ENCODE measurements at places on chromosomes 3 and 15.

- no peak for DNase-seq
Measured at GRCh38 chr15:48617619-48618018, 27.9 kb downstream of the FBN1 start.

DNA sequence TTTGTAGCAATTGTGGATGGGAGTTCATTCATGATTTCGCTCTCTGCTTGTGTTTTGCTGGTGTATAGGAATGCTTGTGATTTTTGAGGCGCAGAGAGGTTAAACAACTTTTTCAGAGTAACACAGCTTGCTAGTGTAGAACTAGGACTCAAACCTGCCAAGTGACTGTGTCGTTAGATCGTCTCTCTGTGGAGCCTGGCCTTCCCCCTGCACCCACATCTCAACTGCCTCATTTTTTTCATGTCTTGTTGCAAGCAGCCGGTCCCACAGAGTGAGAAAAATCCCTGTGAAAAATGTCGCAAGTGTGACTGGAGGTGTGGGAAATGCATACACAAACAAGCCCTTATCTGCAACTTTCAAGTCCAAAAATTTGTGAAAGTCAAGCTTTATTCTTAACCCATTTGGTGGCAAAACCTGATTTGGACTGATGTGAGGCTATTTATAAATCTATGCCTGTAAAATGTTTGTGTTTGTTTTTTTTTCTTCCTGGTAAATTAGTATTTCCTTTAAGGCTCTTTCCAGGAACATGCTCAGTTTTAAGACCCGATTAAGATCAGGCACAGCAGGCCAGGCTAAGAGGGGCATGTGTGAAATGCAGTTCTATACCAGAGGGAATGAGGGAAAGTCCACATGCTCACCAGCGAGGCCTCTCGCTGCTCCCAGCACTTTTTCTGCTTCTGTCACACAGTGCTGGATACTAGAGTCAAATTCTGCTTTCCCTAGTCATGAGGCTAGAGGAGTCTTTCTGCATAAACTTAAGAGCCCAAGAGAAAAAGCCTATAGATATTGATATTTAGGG lies 25.8 kb downstream of the ST6GAL1 start:
- DNase-seq, result no peak

DNA sequence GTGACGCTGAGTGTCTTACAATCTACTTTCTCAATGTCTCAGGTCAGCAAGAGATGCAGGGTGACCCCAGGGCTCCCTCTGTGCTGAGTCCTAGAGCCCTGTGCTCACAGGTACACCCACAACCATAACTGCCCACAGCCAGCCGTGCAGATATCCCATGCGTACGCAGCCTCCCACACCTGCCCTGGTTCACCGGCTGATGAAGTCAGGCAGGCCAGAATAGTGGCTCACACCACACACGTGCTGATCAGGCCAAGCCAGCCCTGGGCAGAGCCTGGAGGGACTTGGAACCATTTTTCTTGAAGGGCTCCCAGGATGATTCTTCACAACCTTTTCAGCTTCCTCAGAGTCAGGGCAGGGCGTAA lies 63.6 kb upstream of the RPL32 start:
- no peak for DNase-seq

DNA sequence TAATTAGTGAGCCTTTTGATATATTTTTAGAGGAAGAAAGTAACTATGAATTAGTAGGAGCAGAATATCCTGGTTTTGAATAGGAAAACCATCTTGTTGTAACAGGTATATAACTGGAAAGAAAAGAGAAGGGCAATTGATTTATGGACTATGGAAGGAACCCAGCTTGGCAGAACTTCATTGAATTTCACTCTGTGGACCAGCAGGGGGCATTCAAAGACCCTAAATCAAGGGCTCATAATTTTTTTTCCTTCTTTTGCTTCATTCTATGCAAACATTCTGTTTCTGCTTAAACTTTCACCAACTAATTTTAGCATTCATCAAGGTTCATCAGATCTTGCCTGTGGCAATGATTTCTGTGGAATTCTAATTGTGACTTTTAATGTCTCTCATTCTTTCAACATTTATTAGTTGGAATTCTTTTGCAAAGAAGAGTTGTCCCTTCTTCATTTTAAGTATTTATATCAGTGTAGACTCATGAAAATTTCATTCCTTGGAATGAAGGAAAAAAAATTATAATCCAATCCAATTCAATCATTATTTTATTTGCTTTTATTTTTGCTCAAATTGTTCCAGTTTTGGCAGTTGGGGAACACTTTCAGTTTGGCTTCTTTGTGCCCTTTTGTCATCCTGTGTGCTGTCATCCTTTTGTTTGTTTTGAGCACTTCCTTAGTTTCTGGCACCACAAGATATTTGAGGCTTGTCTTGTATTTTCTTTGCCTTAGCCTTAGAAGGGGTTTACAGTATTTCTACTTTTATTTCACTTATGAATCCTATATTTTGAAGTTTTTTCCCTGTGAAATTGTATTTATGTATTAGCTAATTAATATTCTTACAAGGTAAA lies 30.4 kb downstream of the NXPE3 start:
- no peak for DNase-seq

DNA sequence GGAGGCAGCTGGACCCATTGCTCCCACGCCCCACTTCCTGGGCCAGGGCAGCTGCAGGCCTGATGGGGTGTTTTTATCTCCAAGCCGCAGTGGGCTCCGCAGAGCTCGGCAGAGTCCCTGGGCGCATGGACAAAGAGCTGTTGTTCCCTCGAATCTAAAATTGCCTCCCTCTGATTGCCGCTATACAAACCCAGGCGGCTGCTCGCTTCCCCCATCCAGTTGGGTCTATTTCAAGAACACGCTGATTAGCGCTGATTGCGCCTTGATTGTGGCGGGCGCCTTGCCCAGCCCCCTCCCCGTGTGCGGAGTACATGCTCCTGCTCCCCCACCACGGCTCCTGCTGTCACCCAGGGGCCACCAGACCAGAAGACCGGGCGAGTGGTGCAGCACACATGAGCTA lies 43.4 kb upstream of the SLC6A1 start:
- no peak for DNase-seq

GRCh38 chr3:167520266-167521005 lies 46.6 kb upstream of the SERPINI2 start:
- DNase-seq, result no peak

DNA sequence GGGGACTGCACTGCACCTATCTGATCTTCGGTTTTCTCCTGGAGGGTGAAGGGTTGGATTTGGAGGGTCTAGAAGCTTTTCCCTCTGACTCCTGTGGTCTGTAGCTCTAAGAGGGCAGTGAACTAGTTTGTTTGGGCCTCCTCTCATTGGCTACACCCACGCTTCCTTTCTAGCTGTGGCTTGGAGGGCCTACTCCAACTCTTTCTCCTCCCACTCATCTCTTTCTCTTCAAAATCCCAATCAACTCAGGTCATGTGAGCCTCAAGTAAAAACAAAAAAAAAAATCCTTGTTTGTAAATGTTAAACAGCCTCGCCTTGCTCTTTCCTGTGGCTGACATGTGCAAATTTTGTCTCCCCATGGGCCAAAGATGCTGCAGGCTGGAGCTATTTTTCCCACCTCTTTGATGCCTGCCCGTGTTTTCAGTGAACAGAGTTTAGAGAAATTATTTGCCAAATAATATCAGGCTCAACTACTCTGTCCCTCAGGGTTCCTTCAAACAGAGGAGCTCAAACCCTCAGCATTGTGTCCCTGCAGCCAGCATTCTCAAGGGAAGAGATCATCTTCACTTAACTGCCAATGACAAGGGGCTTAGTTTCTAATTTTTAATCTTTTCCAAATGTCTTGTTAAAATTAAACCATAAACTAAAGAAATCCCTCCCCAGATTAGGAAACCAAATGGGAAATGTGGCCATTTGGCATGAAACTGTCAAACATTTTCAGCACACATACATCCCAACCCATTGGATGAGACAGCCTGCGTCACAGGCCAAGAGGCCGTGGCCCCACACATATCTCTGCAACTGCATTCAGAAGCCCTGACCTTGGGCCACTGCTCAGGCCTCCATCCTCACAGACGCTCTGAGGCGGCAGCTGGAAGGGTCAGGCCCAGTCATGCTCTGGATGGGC lies 114.8 kb upstream of the THBS1 start:
- DNase-seq, result no peak

GRCh38 chr3:126956866-126957650 lies 25.9 kb upstream of the PLXNA1 start:
- DNase-seq, result no peak

- DNase-seq, result no peak
Measured at GRCh38 chr3:126854666-126855065, 128.2 kb upstream of the PLXNA1 start.

DNA sequence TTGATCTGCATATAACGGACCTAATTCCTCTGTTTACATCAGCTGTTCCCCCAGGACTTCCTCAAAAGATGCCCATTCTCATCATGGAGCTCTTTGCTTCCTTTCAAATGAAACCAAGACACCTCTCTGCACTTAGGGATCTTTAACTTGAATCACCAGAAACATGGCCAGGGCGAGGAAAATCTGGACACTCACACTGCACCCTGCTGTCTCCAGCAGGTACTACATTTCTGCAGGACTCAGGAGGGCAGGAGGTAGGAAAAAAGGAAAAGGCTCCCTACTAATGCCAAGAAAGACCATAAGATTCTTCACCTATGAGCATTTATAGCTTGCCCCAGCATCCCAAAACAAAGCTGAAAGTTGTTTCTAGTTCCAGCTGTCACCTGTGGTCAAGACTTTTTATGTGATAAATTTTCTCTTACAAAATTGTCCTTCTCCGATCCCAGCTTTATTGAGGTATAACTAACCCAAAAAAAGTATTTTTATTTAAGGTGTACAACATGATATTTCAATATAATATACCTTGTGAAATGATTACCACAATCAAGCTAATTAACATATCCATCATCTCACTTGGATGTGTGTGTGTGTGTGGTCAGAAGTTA lies 87.3 kb upstream of the C15orf61 start:
- DNase-seq, result no peak

DNA sequence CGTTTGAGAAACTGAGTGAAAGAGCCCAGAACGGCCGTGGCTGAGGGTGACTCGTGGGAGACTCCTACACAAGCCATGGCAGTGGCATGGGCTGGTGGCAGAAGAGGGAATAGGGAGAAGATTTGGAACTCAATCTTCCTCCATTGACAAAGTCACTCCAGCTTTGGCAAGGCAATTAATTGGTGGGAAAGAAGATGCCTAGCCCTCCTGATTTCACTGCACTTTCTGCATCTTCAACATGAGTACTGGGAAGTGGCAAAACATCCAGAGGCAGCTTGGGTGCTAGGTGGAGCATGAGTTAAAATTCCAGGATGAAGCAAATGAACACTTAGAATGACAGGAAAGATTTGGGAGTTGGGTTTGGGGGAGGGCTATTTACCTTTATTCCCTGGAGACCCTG lies 1.4 kb upstream of the TGFBR2 start:
- no peak for DNase-seq

GRCh38 chr3:65006300-65006739 lies 318.5 kb upstream of the ADAMTS9 start:
- no peak for DNase-seq

GRCh38 chr3:177733233-177733632 lies 536.0 kb upstream of the TBL1XR1 start:
- no peak for DNase-seq

DNA sequence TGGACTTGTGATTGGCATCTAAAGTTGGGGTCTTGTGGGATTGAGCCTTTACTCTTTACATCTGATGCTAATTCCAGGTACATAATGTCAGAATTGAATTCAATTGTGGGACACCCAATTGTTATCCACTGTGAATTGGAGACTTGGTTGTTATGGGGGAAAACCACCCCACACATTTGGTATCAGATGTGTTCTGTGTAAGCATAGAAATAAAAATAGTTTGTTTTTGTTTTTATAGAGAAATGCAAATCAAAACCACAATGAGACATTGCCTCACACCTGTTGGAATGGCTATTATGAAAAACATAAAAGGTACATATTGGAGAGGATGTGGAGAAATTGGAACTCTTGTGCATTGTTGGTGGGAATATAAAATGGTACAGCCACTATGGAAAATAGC lies 58.5 kb downstream of the CPA3 start:
- no peak for DNase-seq

- DNase-seq, result no peak
Measured at GRCh38 chr3:172140499-172141391, 101.4 kb downstream of the FNDC3B start.

GRCh38 chr3:18434711-18435110 lies 9.6 kb upstream of the SATB1 start:
- no peak for DNase-seq

DNA sequence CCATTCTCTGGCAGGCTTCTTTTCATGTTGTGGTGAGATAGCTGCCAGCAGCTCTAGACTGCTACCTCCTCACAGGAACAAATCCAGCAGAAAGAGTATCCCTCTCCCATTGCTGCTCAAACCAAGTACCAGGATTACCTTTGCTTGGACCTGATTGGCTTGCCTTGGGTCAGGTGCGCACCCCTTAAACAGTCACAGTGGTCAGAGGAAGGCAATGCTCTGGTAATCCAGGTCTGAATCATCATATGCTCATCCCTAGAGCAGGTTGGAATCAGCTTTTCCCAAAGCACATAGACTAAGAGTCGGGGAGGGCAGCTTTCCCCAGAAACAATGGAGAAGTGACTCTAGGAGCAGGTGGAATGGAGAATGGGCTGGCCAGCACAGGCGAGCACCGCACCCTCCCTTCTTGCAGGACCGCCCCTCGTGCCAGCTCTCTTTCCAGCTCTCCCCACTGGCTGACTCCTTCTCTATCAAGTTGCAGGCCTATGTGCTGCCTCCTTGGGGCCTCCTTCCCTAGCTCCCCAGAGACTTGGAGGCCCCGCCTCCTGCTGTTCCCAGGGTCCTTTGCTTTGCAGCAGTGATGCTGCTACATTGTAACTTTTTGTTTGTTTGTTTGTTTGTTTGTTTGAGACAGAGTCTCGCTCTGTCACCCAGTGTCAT lies 29.9 kb upstream of the ADPGK start:
- no peak for DNase-seq

DNA sequence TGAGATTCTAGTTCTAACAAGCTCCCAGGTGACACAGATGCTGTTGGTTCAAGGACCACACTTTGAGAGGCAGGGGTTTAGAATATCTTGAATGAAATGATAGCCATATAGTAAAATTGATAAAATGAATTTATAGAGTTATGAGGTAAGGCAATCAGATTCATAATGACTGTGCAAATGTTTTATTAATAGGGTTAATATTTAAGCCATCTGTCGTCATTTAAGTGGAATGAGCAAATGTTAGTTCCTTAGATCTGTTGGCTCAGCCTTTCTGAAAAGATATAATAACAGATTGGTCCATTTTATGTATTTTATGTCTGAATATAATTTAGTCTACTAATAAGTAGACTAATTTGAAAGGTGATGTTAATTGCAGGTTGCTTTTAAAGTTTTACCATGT lies 12.9 kb downstream of the REC114 start:
- DNase-seq, result no peak

DNA sequence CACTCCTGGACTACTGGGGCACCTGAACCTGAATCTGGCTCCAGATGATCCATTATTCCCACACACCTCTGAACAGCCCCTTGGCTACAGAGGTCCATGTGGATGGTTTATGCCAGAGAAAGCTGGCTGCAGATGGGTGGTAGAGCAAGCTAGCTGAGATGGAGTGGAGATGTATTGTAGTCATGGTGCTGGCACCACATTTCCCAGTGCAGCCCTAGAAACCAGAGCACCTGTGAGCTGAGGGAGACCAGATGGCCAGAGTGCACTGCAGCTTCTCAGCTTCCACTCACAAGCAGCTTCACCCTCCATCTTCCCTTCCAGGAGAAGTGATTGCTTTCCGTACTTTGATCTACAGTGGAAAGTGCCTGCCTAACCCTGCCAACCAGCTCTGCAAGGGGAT lies 29.9 kb downstream of the RBP1 start:
- no peak for DNase-seq

GRCh38 chr3:105791131-105791530 lies 77.7 kb downstream of the CBLB start:
- no peak for DNase-seq

All from activated CD8-positive, alpha-beta memory T cell treated with anti-CD3 and anti-CD28 coated beads for 4 hours (primary cell).